ENCODE measurements at places on chromosomes 4 and X.

GRCh38 chrX:44245733-44246132 lies 97.7 kb downstream of the EFHC2 start:
- no peak for DNase-seq

- no peak for DNase-seq
These were observed 23.2 kb downstream of the SMIM43 start for GRCh38 chr4:121741751-121742150.

DNA sequence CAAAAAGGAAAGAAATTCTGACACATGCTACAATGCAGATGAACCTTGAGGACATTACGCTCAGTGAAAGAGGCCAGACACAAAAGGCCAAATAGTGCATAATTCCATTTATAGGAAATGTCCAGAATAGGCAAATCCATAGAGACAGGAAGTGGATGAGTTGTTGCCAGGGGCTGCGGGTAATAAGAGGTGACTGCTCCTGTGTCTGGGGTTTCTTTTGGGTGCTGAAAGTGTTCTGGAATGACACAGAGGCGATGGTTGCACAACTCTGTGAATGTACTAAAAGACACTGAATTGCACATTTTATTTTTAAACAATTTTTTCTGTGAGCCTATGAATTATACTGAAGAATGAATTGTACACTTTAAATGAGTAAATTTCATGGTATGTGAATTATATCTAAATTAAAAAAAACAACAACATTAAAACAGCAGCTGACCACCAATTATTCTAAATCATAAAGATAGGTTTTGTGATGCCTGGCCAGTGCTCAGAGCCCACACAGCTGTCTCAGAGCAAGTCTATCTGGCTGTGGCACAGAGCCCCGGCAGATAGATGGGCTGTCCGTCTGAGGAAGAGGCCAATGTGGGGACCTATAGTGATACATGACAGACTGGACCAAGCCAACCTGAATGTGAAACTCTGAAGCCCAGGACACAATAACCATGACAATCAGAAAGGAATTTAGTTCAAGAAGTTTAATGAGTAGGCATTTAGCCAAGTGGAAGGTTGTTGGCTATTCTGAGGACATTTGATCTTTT lies 23.5 kb upstream of the IRAK1 start:
- no peak for DNase-seq

- no peak for DNase-seq
These were observed 111.7 kb downstream of the PTTG2 start for GRCh38 chr4:38071801-38072431.

Data from hippocampal formation (tissue), 2 donors.